ENCODE measurements at places on chromosomes 3 and 15.

DNA sequence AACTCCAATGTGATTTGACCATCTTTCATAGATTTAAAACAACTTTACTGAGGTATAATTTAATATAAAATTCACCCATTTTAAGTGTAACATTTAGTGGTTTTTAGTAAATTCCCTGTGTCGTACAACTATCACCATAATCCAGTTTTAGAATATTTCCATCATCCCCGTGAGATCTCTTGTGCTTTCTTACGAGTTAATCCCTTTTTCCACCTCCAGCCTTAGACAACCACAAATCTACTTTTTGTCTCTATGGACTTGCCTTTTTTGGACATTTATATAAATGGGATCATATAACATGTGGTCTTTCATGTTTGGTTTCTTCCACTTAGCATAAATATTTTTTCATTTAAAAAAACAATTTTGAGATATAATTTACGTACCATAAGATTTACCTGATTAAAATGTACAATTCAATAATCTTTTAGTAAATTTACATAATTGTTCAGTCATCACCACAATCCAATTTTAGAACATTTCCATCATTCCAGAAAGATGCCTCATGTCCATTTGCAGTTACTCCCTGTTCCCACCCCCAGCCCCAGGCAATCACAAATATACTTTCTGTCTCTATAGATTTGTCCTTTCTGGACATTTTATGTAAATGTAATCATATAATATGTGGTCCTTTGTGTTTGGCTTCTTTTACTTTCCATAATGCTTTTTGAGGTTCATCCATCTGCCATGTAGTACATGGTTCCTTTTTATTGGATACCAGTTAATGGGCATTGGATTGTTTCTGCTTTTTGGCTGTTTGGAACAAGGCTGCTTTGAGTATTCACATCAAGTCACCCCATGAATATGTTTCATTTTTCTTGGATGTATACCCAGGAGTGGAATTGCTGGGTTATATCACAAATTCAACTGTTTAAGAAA lies 3.1 kb downstream of the OXSR1 start:
- DNase-seq = no peak

- DNase-seq = no peak
Measured at GRCh38 chr3:131323014-131323413, 58.6 kb upstream of the NUDT16 start.

DNA sequence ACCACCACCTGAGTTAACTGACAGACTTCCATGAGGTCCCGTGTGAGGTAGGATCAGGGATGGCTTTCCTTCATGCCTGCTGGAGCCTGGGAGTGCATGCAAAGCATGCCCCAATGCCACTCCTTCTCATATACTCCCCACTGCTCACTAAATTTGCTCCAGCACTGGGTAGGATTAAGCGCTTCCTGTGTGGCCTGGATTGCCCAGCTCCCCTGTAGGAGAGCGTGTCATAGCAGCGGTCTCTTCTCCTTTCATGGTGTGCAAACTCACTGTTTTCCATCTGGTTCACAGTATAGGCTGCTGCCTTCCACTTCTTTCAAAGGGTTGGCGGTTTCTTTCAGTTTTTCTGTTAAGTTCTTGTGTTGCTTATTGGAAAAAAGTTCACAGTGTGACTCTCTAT lies 34.1 kb upstream of the ABI3BP start:
- no peak for DNase-seq

- no peak for DNase-seq
Measured at GRCh38 chr3:14454639-14455310, 52.4 kb downstream of the SLC6A6 start.

DNA sequence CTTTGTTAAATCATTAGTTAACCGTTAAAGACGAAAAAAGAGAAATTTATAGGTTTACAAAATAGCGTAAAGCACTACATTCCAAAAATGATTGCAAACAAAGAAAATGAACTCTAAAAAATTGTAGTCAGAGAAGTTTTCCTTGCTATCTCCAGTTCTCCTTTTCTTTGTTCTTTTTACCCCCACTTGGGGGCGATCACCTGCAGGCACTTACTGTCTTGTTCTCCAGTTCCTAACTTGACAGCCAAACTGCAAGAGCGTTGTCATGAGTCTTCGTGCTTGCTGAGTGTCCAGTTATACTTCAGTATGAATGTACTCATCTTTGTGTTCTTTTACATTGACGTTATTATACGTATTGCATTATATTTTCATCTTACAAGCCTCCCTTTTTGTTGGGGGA lies 54.5 kb downstream of the CHD2 start:
- DNase-seq = no peak

DNA sequence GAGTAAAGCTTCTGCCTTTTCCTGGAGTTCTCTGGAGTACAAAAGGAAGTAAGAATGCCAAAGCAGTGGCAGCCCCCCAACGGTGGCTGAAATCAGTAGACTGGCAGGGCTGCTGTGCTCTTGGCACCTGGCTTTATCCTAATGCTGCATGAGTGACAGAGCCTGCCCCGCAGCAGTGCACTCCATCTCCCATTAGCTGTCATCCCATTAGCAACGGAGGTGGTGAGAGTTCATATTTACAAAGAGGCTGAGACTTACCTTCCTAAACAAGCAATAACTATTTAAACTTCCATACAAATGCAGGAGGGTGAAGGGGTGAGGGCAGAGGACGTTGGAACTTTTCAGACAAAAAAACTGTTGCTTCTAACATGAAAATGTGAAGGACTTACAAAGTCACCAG lies 51.9 kb downstream of the SERPINI1 start:
- no peak for DNase-seq

GRCh38 chr3:52793702-52794611 lies 639 bp upstream of the ITIH3 start:
- DNase-seq = no peak

GRCh38 chr3:170159459-170159858 lies 22.1 kb downstream of the PHC3 start:
- DNase-seq = no peak

- no peak for DNase-seq
Measured at GRCh38 chr15:82751308-82751707, 41.6 kb upstream of the AP3B2 start.

DNA sequence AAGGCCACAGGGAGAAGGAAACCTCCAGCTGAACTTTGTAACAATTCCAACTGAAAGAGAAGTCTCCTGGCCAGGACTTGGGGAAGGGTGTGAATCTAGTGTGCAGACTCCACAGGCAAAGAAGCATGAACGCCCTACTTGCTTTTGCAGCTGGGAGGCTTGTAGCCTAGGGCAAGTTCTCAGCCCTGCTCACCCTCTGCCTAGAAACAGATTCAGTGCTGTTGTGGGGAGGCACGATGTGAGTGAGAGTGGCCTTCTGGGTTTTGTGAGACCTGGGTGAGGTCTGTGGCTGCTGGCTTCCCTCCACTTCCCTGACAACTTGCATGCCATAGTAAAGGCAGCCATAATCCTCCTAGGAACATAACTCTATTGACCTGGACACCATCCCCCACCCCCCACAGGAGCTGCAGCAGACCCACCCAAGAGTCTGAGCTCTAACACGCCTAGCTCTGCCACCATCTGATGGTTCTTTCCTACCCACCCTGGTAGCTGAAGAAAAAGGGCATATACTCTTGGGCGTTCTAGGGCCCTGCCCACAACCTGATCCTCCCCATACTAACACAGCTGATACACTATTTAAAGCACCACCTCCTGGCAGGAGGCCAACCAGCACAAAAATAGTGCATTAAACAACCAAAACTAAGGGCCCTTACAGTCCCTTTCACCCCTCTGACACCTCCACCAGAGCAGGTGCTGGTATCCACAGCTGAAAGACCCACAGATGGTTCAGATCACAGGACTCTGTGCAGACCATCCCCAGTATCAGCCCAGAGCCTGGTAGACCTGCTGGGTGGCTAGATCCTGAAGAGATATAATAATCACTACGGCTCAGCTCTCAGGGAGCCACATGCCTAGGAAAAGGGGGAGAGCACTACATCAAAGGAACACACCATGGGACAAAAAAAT lies 426.5 kb downstream of the IGSF11 start:
- no peak for DNase-seq

GRCh38 chr3:113141543-113141942 lies 69.8 kb upstream of the BOC start:
- no peak for DNase-seq

- no peak for DNase-seq
Measured at GRCh38 chr15:48084759-48085590, 35.8 kb upstream of the SLC24A5 start.

- no peak for DNase-seq
Measured at GRCh38 chr15:51837792-51838251, 8.4 kb downstream of the TMOD3 start.

DNA sequence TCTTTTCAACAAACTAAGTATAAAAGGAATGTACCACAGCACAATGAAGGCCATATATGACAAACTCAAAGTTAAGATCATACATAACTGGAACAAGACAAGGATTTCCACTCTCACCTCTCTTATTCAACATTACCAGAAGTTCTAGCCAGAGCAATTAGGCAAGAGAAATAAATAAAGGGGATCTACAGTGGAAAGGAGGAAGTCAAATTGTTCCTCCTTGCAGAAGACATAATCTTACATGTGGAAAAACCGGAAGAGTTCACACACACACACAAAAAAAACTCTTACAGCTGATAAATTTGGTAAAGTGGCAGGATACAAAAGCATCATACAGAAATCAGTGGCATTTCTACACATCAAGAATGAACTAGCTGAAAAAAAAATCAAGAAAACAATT lies 277.9 kb downstream of the MCTP2 start:
- no peak for DNase-seq

GRCh38 chr3:10173926-10174435 lies 9.3 kb downstream of the IRAK2 start:
- DNase-seq = no peak

GRCh38 chr15:40238532-40239403 lies at the start of gene PAK6:
Gene PAK6 (plus strand): TSS chr15:40239063. CDS start chr15:40264786, 25,723 bp downstream.
- peak; percentile 44 for DNase-seq

- no peak for DNase-seq
Measured at GRCh38 chr3:3675801-3676200, 123.4 kb upstream of the LRRN1 start.

GRCh38 chr3:74582982-74583381 lies 31.5 kb downstream of the CNTN3 start:
- no peak for DNase-seq

DNA sequence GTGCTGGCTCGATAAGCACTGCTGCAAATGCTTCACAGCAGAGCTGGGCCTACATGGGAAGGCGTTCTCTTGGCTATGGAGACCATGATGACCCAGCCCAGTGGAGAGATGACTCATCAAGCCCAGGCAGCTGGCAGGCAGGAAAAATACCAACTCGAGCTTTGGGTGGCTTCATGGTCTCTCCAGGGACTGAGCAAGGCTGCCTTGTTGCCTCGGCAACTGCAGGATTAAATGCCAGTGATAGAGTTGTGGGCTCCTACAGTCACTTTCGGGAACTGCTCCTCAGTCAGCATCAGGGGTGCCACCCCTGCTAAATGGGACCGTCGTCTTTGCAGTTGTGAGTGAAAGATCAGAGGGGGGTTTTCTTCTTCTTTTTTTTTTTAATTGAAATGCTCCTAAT lies 54.6 kb upstream of the MYZAP start:
- no peak for DNase-seq

DNA sequence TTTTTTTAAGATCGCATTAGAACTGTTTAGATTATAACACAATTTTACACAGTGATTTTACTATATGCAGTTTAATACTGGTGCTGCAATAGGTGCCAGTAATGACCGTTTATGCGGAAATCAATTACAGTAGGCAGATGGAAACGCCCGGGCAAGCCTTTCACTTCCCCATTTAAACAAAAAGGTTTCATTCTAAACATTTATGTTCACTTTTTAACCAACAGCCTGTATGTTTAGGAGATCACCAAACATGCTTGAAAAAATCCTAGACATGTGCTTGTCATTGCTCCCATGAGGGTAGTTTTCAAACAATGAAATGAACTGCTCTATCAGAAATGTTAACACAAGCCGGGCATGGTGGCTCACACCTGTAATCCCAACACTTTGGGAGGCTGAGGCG lies 2.7 kb downstream of the BNIP2 start:
- DNase-seq = no peak

GRCh38 chr15:78034495-78035191 lies 42.9 kb downstream of the TBC1D2B start:
- peak; percentile 61 for DNase-seq

GRCh38 chr15:67043939-67044771 lies 21.2 kb upstream of the SMAD3 start:
- no peak for DNase-seq

DNA sequence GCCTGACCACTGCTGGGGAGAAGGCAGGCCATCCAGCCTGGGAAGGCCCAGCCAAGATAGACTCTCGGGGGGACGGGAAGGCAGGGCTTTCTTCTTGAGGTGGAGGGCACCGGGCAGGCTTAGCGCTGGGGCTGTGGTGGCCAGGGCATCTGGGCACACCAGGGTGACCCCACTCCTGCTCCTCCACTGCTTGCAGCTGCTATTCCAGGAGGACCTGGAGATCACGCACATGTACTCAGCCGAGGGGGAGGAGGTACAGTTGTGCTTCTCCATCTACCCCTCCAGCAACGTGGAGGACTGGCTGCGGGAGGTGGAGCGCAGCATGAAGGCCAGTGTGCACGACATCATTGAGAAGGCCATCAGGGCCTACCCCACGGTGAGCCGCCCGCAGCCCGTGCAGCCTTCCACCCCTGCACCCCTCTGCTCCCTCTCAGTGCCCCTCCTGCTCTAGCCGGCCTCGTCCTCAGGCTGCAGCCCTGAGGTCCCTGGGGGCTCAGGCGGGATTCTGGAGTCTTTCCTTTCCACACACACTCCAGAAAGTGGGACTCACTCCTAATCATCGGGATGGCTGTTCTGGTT lies 42.3 kb downstream of the DNAH1 start:
- no peak for DNase-seq

- DNase-seq = no peak
Measured at GRCh38 chr3:181488536-181488935, 223.2 kb upstream of the SOX2 start.

DNA sequence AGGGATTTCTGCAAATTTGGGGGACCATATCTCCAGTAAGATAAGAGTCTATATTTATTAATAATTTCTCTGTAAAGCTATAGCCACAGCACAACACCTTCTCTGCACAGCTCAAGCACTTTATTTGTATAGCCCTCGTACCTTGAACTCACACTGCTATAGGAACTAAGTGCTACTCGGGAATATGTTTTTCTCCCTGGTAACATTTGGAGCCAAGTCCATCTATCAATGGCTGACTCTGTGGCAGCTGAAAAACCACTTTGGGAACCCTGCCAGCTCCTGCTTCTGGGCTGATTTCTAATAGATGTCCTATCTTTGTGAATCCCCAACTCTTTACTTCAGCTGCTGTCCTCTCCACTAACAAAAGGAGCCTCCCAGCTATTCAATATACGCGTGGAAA lies 298.5 kb downstream of the GBE1 start:
- no peak for DNase-seq

DNA sequence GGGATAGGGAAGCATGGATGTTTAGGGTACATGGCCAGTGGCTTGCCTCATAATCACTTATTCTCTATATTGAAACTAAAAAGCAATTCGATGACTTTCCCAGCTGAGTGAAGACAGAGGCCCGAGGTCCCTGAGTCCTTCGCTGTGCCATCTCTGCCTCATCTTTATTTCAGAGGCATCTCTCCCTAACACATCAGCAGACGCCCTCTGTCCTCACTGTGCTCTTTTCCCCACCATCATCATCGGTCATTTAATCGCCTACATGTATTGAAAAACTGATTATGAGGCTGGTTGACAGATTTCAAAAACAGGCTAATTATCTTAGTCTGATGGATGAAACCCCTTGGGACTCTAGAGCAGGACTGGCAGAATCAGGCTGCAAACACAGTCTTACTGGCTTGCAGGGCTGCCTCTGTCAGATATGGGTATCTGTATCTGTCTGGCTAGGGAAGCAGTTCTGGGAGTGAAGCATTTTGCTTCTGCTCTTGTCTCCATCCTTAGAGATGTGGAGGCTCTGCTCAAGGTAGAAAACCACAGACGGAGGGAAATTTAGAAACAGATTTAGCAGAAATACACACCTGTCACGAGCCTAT lies 291.0 kb upstream of the CHRM5 start:
- DNase-seq = no peak
